Left ventricle myocardium inferior (tissue), 1 donor: ENCODE measurements at places on chromosomes 2 and 18. TPM values are rescaled to one million over a fixed set of nuclear protein-coding genes. Genes with fewer than 3 reads are reported as not detected.

The RUFY4 gene
- not detected for total RNA-seq

GRCh38 chr2:3126911-3127621, 250.6 kb downstream of the EIPR1 start:
- DNase-seq, result no peak

GRCh38 chr2:238376884-238377391, 49.8 kb upstream of the ASB1 start:
- DNase-seq, result no peak

- DNase-seq, result no peak
These were observed 29.0 kb downstream of the TNFRSF11A start for GRCh38 chr18:62354151-62354550.

DNA sequence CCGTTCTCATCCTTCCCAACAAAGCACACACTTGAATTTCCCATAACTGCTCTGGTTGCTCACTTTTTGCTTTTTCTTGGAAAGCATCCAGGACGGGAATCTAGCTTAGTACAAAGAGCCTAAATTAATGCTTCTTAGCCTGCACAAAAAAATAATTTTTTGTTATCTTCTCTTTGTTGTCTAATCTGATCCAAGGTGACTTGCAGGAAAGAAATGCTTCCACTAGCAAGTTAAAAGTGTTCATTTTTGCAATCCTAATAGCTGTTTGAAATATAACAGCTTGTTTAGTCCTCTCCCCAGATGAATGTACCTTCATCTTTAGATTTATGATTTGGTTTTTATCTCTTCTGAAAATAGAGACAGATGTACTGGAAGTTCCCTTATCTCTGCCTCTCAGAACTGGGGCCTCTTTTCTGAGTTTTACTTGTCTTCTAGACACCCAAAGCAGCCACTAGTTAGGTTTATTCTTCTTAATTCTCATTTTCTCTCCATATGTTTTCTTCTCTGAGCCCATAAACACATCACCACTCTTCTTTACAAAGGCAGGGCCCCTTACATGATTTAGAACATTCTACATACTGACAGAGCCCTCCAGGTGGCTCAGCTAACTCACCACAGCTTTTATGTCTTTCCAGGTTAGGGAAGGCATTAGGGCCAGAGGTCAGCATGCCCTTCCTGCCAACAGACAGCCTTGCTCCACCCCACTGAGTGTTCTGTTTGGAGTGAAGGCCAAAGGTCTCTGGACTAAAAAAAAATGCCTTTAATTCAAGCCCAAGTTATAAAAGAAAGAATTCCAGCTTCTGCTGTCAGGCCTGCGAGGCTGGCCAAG, 74.7 kb upstream of the MAP4K3 start:
- no peak for DNase-seq

GRCh38 chr2:64540615-64541014, 16.5 kb downstream of the AFTPH start:
- DNase-seq, result no peak
